ENCODE measurements at places on chromosomes 6 and 20.

DNA sequence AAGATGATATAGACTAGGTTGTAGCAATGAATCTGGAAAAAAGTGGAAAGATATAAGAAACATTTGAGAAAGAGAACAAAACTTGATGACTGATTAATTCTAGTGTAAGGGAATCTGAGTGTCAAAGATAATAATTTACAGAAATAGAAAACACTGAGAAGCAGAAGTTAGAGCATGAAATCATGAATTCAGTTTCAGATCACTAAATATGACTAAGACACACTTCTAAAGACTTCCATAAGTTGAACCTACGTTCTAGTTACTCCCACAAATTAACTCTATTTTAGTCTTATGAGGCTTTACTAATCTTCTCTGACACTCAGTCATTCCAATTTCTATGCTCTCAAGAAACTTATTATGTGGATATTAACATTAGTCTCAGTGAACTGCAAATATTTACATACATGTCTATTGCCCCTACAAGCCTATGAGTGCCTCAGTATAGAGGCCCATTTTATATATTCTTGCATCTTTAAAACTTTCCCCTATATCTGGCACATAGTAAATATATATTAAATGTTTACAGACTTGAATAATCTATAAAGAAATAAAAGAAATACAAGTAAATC, 30.4 kb downstream of the IBTK start:
- no peak for DNase-seq

GRCh38 chr6:149863698-149864577, at the start of gene LRP11:
Gene LRP11 (minus strand): TSS chr6:149864359. CDS start chr6:149864020, 339 bp downstream.
- peak; percentile 95 for DNase-seq

- peak; percentile 88 for DNase-seq
These were observed 16.2 kb downstream of the HLA-DPB1 start for GRCh38 chr6:33091957-33092356.

GRCh38 chr6:32852844-32853540, 512 bp downstream of the TAP1 start:
- DNase-seq, result peak; percentile 42

DNA sequence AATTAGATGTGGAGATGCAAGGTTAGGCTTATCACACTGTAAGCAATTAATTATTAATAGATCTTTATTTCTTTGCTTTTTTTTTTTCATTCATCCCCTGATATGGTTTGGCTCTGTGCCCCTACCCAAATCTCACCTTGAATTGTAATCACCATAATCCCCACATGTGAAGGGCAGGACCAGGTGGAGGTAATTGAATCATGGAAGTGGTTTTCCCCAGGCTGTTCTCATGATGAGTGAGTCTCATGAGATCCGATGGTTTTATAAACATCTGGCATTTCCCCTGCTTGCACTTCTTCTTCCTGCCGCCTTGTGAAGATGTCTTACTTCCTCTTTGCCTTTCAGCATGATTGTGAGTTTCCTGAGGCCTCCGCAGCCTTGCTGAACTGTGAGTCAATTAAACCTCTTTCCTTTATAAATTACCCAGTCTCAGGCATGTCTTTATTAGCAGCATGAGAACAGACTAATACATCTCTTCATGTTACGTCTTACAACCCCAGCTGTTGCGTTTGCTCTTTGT, 333.8 kb downstream of the CDH26 start:
- no peak for DNase-seq

GRCh38 chr6:98984121-98984520, 36.4 kb upstream of the FBXL4 start:
- no peak for DNase-seq

DNA sequence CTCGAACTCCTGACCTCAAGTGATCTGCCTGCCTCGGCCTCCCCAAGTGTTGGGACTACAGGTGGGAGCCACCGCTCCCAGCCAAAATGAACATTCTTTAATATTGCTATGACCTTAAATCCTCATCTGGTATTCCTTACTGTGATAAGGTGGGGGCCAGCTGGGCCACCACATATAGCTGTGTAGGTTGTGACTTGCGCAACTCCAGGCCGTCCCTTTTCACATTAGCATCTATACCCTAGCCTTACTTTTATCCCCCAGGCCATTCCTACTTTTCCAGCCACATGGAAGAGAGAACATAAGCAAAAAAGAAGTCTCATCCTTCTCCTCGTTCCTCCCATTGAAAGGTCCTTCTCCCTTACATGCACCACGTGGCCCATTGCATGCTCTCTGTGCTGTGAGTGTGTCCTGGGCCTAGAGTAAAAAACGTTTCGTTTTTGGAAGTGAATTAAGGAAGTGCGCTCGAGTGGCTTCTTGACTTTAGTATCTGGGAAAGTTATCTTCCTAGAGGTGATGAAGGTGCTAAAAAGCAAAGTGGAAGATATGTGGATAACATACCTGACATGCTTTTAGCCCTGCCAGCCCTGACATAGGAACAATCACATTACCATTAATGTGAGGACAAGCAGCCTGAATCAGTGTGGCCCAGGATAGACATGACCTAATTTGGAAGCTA, 56.8 kb upstream of the KIF13A start:
- DNase-seq, result no peak

- DNase-seq, result no peak
These were observed 26.7 kb downstream of the HCK start for GRCh38 chr20:32078791-32079190.

GRCh38 chr6:27720607-27721580, 191.3 kb downstream of the OR2B2 start:
- DNase-seq, result peak; percentile 74

DNA sequence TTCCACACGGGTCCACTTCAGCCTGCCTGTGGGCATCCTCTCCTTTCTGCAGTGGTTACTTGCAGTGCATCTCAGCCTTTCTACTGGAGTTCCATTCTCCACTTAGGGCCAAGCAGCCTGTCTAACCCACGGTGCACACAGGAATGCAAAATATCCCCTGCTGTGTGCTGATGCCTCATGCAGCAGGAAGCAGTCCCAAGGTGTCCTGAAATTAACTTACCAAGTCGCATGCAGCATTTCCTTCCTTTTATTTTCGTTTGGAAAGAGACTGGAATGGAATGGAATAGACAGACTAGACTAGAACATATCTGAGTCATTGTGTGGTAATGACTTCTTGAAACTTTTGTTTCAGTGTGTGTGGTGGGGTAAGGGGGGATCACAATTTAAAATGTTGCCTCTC, 25.9 kb upstream of the FOXQ1 start:
- DNase-seq, result no peak

Measured in H9 (cell line).